ENCODE measurements at places on chromosomes 16 and 17.

DNA sequence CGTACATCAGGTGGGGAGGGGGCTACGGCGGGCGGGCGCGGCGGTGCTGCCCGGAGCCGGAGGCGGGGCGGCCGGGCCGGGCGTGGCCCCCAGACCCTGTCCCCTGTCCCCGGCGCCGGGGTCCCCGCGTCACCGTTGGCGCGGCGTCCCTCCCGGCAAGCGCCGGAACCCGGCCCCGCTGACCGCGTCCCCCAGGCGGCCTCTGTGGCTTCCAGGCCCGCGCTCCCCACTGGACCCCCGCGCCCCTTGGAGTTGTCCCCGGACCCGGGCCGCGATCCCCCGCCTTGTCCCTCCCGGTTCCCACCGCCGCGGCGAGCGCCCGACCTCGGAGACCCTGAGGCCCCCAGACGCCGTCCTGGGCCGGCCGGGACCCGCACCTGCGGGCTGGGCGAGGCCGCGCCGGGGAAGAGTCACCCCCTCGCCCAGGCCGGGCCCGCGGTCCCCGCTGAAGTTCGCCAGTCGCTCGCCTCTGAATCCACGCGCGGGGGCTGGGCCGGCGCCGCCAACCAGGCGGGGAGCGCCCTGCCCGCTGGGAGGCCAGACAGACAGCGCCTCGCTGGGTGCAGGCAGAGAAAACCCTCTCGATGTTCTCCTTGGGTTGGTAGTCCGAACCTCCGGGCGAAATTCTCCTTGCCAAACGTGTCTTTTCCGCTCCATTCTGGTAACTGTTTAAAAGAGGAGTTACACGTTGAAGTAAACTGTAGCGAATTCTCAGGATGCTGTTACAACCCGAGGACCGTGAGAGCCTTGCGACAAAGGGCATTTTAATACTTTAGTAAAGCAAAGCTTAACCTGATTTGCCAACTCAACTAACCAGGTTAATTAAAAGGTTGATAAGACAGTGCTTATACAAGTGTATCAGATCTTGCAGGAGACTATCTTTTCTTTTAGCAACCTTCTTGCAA lies 761 bp downstream of the GAN start:
- DNase-seq = peak; percentile 63

DNA sequence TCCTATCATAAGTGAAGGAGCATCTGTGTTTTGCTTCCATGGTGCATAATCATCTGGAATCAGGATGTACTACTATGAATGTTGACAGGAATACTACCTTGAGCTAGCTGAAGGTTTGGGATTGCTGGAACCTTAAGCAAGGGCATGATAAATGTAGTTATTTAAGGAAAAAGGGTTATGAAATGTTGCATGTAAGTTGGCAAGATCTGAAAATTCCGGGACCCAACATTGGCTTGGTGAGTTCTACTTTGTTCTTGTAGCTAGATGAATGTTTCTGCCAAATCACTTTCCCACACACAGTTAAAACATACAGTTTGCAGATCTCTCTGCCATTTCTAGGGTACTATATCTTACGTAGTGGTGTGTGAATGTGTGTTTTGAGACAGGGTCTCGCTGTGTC lies 13.6 kb downstream of the RHOT1 start:
- DNase-seq = no peak

- no peak for DNase-seq
These were observed 8.5 kb downstream of the SSTR5 start for GRCh38 chr16:1080801-1081733.

- DNase-seq = no peak
These were observed 27.1 kb downstream of the HOXB1 start for GRCh38 chr17:48503747-48504146.

DNA sequence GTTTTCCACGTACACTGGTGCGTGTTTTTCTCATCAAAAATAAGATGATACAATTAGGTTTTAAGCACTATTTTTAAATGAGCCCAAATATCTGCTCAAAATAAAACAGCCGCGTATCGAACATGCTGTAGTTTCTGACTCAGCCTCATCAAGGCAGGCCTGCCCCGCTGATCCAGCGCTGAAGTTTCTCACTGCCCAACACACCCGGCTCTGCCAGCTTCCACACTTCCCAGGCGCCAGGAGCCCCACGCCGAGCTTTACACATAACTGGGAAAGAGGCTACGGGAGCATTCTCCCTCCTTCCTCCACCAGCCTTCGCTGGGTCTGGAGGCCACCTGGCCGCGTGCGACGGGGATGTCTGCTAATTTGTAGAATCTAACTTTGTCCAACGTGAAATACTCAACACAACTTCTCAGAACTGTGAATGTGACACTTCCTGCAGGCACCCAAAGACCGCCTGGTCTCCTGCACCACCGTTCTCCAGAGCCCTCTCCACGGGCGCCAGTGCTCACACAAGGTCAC lies 42.1 kb downstream of the MAP1LC3B start:
- no peak for DNase-seq

DNA sequence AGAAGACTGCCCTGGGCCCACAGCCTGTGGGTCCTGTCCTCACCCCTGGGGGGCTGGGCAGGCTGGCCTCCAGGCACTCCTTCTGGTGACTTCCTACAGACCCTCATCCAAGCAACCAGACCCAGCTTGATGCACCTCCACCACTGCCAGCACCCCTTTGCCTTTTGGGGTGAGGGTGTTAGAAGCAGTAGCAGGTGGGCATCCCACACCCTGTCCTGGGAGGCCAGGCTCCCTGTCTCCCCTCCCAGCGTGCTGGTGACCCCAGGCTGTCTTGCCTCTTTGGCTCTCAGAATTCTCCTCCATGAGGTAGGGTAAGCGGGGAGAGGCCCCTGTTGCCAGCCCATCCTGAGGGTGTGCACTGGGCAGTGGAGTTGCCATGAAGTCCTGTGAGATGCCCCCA lies 33.4 kb downstream of the B9D1 start:
- no peak for DNase-seq

GRCh38 chr17:4420692-4421131 lies 13.0 kb upstream of the SPNS3 start:
- peak; percentile 61 for DNase-seq

DNA sequence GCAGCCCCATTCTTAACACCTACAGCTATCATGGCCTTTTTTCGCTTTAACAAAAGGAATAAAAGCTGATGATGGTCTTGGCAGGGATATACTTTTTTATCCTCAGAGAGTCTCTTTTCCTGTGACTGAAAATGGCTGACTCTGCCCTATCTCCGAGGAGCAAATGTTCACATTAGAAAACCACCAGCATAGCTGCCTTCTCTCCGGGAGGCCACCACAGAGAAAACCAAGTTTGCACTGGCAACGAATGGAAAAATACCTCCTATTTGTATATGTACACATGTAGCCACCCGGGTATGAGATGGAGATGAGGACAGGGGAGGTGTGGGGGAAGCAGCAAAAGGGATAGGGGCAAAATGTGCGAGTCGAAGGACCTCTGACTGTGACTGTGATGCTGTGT lies 88.2 kb downstream of the STX8 start:
- no peak for DNase-seq

DNA sequence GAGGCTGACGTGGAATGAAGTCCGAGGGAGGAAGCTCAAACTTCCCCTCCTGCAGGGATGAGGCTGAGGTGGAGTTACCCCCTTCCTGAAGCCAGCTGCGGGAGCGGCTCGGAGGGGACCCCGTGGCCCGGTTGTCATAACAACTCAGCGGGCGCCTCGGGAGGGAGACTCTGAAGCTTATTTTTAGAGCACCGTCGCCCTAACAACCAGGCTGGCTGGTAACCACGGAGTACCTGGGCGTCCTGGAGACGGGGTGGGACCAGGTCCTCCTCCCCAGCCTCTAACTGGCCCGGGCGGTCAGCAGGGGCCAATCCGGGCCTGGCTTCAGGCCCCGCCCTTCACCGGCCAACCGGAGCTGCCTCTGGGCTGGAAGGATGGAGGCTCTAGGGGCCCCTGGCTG lies 27.7 kb downstream of the NECAB2 start:
- no peak for DNase-seq

DNA sequence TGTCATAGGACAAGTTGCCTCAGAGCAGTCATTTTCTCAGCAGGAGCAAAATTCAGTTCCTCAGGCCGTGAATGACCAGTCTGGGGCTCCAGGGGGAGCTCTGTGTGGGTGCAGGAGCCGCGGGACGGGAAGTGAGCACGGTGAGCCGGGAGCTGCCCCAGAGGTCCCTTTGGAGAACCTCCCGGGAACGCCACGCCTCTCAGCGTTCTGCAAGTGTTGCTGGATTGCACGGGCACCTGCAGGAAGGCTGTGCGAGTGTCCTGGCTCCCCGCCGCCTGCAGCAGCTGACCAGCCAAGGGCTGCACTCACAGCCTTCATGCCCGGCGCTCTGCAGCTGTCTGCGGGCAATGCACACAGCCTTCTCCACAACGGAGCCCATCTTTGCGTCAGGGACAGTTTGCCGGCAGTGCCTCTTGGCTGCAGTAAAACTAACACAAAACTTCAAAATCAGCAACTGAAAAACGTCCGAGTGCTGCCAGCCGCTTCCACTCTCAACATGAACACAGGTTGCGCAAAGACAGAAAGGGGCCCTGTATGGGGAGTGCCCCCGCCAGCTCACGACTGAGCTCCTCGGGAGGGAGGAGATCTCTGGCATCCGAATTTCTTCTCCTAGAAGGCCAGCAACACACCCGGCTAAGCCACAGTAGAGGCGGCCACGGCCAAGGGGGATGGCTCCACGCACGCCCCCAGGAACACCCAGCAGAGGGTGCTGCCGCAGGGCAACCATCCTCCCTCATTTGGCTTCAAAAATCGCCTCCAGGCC lies 16.0 kb downstream of the NDUFAF8 start:
- DNase-seq = peak; percentile 79

DNA sequence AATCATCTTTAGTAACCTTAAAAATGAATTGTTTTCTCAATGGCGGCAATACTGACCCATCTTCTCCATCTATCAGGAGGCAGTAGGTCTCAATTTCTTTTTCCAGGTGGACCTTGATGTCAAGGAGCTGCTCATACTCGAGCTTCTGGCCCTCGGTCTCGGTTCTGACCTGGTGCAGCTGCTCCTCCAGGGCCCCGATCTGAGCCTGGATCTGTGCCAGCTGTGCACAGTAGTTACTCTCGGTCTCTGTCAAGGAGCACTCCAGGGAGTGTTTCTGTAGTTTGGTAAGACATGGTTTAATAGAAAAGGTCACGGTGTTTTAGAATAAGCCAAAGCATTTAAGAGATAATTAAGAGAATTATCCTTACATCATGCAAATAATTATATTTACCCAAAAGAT lies 4.9 kb downstream of the KRT27 start:
- no peak for DNase-seq

DNA sequence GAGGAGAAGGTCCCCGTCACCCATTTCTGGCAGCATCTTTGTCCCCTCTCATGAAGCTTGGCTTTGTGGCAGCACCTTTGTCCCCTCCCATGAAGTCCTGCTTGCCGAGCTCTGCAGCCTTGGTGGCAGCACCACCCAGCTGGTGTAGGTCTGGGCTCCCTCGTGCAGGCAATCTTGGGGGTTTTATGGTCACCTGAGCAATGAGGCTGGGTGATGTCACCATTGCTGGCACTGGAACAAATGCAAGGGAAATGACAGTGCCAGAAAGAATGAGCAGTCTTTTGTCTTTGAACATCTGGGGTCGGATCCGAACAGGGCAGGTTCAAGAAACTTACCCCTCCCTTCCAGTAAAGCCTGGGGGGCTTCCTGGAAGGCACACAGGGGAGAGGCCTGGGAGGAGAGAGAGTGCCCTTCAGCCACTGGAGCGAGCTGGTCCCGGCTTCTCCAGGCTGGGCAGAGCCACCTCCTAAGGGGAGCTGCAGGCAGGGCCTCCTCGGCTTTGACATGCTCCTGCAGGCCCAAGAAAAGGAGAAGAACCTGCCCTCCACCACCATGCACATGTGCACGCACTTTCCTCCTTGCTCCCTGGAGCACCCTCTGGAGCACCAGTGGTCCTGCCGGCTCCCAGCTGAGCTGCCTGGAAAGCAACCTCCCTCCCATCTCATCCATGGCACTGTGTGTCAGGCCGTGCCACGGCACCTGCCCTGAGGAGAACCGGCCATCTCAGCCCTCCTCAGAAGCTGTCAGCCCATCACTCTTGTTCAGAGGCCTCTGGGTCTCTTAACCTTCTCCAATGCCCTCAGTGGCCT lies 16.0 kb downstream of the BTBD17 start:
- no peak for DNase-seq

DNA sequence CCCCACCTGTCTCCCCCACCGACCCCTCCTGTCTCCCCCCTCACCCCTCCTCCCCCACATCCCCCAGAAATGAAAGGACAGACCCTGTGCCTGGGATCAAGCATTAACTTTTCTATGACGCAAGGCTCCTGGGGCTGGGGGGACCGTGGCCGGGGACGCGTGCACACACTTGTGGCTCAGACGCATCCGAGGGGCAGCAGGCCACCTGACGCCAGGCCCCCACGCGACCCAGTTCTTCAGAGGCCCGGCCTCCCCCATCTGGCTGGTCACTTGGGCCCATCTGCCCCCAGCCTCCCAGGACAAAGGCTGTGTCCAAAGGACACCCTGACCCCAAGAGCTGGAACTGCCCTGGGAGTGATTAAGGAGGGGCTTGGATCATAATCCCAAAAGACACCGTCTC lies 14.0 kb upstream of the PVALEF start:
- DNase-seq = no peak

DNA sequence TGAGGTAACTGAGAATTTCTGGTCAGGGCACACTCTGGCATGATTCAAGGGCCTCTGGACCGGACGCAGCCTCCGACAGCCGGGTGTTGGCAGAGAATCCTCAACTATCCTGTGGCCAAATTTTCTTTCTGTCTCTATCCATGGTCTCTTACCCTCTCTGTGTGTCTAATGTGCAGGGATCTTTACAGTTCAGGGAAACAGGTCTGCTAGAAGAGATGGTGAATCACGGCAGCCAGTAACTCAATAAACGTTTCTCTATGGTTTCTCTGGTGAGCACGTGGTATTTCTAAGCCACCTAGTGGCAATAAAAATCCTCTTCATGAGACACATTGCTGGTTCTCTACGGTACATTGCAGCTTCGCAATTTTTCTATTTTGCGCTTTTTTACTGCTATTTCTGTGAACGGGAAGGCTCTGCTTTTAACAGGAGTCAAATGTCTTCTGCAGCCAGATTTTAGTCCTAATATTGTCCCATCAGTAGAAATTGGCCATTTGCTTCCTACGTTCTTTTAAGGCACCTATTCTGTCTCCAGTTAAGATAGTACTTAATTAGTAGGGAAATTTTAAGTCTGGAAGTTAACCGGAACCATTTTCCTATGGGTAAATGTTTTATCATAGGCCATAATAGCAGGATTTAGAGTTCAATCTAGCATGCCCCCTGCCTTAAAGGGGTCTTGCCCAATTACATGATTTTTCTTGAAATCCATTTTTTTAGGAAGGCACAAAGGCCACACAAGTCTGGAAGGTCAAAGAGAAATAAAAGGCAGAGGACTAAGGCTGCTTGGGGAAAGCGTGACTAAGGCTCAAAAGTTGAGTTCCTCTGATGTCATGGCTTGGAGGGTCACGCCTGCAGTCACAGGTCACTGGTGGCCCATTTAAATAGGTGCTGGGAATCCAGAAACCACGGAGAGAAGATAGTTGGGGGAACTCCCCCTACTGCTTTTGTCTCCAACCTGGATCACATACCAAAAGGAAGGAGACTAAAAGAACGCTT lies 31.5 kb downstream of the QPRT start:
- DNase-seq = peak; percentile 73

DNA sequence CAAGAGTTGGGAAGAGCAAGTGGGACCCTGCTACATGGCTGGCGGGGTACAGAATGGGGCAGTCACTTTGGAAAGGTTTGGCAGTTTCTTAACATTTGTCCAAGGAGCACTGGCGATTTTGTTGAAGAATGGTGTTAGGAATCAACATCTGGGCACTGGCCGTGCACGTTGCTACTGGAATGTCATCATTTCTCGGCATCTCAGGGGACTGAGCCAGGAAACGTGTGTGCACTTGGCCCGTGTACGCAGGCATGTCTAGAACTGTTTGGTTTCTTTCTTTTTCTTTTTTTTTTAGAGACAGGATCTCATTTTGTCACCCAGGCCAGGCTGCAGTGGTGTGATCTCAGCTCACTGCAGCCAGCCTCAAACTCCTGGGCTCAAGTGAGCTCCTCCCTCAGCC lies 17.3 kb upstream of the FOXK2 start:
- DNase-seq = no peak

Data from EL (cell line).